ENCODE measurements at places on chromosomes 6 and 20.

DNA sequence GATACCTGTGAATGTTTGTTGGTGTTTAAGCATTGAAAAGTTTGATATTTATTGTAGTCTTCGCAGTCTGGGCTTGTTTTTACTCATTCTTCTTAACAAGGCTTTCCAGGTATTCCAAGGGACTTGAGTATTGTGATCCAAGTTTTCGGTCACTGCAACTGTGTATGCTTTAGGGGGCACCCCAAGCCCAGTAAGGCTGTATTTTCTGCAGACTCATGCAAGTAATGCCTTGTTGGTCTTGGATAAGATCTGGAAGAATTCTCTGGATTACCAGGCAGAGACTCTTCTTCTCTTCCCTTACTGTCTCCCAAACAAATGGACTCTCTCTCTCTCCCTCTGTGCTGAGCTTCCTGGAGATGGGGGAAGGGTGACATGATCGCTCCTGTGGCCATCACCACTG, 82.1 kb downstream of the RFPL4B start:
- no peak for DNase-seq

DNA sequence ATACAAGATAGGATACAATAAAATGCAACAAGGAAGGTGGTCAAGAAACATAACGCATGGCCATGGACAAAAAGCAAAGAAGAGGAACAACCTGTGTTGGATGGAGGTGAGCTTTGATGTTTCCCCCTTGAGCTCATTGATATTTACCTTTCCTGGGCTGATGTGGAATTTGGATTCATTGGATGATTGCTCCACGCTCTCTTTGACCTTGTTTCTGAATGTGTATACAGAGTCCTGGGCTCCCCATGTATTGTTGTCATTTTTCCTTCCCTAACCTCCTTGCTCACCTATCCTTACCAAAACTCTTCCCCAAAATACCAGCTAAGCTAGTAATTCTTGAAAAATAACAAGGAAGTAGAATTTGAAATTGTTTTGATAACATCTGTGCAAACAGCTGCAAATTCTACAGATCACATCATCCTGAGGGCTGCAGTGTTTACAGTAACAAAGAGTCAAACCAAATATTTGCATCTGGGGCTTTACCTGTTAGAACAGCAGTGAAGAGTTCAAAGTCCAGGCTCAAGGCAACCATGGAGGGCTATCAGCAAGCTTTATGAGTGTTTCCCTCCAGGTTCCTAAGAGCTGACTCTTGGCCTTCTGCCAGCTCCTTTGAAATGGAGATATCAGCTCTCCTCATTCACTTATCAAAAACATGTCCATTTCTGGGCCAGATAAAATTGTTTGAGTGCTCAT, 214.3 kb upstream of the MARCKS start:
- DNase-seq = peak; percentile 96

DNA sequence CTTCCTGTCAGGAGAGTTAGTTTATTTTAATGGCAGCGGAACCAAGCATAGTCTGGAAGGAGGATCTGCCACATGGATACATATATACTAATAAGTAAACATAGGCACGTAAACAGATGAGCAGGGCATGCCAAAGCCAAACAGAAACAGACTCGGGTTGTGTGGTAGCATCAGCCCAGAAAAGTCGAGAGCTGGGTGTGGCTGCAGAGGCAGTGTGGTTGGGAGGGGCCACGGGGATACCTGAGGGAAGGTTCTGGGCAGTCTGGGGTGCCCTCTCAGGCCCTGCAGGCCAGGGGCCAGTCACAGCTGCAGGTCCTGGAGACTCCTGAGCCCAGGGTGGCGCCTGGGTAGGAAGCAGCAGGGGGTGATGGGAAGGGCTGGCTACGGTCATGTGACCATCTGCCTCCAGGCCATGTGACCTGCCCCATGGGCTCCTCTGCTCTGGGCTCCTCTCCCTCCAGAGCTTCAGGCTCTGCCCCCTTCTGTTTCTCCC, 42.8 kb upstream of the MRPS10 start:
- DNase-seq = no peak

GRCh38 chr6:157050537-157051265, 272.6 kb downstream of the TMEM242 start:
- peak; percentile 38 for DNase-seq

DNA sequence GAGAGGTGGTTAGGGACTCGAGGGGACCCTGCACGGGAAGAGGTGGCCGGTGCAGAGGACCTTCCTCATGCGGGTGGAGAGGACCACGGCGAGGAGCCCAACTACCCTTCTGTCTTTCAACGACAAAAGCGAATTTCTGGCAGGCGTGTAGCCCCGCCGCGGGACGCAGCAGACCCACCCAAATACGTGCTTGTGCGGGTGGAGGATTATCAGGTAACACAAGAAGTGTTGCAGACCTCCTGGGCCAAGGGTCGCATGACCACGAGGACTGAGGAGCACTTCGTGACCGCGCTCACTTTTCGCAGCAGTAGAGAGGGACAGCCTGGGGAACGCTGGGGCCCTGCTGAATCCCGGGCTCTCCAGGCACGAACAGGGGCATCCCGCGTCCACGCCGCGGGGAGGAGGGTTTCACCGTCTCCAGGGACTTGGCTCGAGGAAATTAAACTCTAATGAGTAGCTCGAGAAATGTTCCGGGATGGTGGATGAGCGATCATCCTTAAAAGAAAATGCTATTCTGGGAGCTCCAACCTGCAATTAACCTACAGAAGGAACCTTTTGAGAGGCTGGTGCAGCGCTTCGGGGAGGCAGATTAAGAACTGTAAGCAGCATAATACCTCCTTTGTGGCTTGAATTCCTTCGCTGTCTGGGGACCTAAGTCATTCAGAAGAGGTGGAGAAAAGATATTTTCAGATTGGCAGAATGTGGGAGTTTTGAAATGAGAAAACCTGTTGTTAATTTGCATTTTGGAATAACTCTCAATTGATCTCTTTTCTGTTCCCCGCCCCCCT, 804 bp downstream of the C6orf141 start:
- DNase-seq = peak; percentile 1

GRCh38 chr6:166304106-166304505, 4.1 kb downstream of the PRR18 start:
- DNase-seq = no peak

DNA sequence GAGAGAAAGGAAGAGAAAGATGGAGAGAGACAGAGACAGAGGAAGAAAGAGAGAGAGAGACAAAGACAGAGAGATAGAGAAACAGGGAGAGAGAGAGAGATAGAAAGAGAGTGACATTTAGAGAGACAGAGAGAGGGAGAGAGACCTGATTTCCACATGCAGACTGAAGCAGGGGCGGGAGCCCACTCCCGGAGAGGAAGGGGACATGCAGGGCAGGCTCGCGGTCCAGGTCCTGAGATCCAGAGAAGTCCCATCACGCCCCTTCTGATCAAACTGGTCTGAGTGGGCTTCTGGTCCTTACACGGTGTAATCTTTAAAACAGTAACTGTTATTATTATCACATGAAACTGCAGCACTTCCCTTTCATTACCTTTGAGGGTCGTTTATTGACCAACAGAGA, 62.2 kb downstream of the PHACTR3 start:
- no peak for DNase-seq

DNA sequence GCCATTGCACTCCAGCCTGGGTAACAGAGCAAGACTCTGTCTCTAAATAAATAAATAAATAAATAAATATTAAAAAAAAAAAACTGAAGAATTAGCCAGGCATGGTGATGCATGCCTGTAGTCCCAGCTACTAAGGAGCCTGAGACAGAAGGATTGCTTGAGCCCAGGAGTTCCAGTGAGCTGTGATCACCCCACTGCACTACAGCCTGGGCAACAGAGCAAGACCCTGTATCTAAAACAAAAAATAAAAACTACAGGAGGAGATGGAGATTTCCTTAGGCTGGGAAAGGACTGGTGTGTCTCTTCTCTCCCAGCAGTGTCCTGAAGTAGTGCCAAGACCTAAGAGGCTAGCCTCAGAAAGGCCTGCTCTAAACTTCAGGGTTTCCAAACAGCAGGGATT, 8.1 kb upstream of the GTF3C6 start:
- no peak for DNase-seq

- no peak for DNase-seq
These were observed 88.9 kb upstream of the NT5E start for GRCh38 chr6:85360794-85361642.

DNA sequence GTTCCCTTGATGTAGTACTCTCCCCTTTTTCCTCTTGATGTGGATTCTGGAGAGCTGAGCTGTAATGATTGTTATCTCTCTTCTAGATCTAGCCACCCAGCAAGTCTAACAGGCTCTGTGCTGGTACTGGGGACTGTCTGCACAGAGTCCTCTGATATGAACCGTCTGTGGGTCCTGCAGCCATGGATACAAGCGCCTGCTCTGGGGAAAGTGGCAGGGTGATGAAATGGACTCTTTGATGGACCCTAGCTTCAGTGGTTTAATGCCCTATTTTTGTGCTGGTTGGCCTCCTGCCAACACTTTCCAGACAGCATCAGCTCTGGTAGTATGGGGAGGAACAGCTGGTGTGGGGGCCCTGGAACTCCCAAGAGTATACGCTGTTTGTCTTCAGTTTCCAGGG, 216.3 kb downstream of the ADGRG6 start:
- peak; percentile 18 for DNase-seq

GRCh38 chr20:49166534-49167449, 21.3 kb downstream of the STAU1 start:
- DNase-seq = no peak

- DNase-seq = no peak
These were observed 108.8 kb downstream of the AIG1 start for GRCh38 chr6:143169440-143169839.

GRCh38 chr6:7378740-7379139, 10.8 kb downstream of the CAGE1 start:
- no peak for DNase-seq

DNA sequence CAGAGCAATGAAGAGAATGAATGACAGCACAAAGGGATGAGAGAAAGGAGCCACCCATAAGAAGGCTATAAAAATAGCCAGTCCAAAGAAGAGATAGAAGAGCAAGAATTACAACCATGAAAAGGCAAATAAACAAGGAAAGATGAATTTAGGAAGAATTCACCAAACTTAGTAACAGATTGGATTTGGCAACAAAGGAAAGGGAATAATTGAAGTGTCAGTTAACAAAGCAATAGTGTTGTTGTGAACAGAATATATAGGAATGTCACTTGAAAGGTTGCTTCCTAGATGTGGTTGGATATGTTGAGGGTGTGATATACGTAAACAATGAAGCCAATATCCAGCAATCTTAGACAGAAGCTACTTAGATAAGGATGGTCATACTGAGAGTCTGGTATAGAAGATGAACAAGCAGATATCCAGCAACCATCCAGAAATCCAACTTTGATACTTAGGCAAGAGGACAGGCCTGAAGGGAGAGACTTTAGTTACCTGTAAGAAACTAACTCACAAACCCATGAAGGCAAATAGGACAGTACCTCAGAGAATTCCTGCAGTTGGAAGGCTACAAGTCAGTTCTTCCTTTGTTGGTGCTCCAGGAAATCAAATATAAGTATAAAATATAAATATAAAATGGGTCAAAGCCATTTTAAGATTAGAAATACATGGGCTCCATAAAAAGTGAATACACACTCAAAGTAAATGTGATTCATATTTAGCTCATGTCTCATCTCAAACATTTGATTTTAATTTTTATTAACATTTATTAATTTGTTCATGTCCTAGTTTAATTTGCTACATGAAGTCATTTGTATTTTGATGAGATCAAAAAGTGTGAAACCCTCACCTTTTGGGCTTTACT, 106.5 kb downstream of the HFE start:
- no peak for DNase-seq

DNA sequence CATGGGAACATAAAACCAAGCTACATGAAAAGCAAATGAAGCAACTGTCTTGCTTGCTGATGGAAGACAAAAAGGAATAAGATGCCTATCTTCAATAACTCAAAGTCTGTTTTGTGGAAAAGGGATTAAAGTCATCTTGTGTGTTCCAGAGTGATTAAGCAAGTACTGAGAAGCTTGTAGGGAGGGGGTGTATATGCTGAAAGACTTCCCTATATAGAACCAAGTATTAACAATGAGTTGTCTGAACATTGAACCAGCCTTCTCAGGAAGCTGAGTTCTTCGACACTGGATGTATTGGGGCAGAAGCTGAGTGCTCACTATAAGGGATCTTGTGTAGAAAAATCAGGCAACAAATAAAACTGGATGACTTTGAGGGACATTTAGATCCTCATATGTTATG, 451.8 kb downstream of the CD83 start:
- no peak for DNase-seq

DNA sequence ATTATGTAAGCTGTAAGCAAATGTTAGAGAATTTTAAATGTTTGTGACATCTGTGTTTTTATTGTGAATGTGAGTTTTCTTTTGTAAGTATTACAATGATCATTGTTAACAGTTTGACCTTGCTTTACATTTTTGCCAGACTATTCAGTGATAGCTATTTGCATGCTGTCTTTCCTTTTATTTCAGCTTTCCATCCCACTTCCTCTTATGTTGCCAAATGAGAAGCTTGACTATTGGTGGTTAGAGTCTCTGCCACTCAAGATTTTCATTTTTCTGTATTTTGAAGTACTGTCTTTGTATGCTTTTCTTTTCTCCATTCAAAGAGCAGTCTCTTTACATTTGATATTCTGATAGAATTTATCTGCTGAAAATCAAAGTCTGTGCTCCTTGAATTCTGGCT, 104.1 kb downstream of the PRIM2 start:
- no peak for DNase-seq

GRCh38 chr20:53654932-53655624, 61.4 kb upstream of the ZNF217 start:
- DNase-seq = no peak

DNA sequence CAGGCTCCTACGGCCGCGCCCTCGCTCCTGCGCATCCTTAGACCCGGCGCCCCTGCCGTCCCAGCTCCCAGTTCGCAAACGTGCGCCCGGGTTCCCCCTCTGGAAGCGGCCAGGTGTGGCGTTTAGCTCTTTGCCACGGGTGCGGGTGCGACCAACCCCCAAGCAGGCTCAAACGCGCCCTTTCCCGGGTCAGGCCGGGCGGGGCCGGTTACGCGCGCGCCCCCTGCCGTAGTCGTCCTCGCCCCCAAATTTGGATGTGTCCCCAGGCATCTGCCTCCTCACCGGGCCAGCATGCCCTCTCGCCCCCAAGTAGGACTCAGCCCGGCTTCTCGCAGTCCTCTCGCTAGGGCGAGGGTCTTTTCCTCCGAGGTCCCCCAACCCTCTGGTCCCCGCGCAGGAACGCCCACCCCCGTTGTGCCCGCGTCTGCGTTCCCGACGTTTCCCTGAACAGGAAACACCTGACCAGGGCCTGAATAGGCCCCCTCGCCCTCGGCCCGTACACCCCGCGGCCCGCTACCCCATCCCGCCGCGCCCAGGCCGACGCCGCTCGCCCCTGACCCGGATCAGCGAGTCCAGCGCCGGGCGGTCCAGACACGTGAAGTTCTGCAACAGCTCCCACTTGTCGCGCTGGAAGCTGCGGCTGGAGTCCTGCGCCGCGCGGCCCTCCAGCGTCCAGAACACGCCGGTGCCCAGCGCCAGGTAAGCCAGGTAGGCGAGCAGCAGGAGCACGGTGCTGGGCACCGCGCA, 520 bp downstream of the KCNK17 start:
- DNase-seq = peak; percentile 51

- DNase-seq = no peak
These were observed 22.8 kb upstream of the TAF4 start for GRCh38 chr20:62088258-62089127.

- no peak for DNase-seq
These were observed 612.3 kb downstream of the UTRN start for GRCh38 chr6:144897441-144897921.
